ENCODE measurements at places on chromosomes 4 and X.

DNA sequence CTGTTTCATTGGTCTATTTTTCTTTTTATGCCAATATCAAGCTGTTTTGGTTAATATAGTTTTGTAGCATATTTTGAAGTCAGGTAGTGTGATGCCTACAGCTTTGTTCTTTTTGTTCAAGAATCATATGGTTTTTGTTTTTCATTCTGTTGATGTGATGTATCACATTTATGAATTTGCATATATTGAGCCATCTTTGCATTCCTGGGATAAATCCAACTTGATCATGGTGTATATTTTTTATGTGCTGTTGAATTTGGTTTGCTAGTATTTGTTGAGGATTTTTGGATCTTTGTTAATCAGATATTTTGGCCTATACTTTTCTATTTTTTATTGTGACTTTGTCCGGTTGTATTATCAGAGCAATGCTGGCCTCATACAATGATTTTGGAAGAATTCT lies 74.8 kb downstream of the GPAT3 start:
- DNase-seq, result no peak

DNA sequence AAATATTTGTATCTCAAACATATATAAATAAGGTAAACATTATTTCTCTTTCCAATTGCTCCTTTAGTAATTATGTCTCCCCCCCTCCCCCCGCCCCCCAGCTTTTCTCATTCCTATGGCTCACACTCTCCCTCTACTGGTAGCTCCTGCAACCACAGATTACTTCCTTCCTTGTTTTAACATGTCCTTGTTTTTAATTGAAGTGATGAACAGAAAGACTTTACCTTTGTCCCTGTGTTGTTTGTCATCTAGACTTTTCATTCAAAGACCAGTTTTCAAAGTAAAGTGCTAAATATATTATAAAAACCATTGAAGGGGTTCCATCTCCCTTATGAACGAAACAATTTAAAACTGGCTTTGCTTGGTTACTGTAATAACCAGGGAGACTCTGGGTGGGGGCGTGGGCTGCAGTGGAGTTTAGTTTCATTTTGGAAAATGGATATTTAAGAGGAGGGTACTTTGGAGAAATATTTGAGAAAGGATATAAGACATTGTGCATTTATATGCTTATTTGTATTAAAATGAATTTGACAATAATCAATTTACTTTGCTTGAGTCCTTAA lies 352.9 kb downstream of the RAPGEF2 start:
- DNase-seq, result no peak

DNA sequence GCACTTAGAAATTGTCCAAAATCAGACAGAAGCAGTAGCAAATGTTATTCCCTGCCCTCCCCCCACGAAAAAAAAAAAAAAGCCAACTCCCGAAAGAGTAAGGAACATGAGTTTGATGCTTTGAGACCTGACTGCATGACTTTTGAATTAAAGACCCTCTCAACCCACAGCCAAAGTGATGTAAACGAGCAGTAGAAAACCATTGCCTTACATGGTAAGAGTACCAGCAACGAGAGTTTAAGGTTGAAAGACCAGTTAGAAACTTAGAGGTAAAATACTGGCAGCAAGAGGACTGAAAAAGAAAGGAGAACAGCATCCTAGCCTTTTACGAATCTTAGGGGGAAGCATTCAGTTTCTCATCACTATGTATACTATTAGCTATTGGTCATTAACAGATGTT lies 10.0 kb upstream of the ANXA10 start:
- no peak for DNase-seq

GRCh38 chr4:137467537-137467936 lies 64.8 kb downstream of the PCDH18 start:
- DNase-seq, result no peak

DNA sequence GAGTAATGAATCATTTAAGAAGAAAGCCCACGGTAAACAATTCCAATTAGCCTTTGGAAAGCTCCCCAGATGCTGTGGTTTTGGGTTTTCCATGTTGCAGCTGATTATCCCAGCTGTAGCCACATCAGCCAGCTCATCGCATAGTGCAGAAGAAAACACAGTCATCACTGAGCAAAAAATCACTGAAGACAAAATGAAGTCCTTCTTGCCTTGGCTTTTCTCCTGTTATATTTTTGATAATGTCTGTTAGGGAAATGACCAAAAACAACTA lies 193.0 kb upstream of the C1QTNF7 start:
- DNase-seq, result no peak

DNA sequence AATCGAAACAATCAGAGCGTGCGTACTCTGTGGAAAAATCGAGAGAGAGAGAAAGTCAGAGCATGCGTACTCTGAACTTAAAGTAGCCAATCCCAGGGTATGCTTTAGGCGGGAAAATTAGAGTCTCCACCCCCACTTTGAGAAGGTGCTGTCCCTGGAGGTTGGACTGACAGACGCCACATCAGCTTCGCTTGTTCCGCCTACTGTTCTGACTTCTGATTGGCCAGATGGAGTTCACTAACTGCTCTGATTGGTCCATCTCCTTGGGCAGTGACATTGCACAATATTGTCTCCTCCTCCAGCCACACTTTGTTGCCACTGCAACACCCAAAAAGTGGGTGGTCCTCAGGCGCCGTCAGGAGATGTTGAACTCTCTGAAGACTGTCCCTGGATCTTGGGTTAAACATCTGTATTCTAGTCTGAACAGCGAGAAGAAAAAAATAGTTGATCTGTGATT lies at the start of gene SSX5:
TSS of gene SSX5 (minus strand) at position 51 of the 457 bp plus-strand sequence. CDS start 1,437 bp downstream, outside the sequence.
- no peak for DNase-seq

DNA sequence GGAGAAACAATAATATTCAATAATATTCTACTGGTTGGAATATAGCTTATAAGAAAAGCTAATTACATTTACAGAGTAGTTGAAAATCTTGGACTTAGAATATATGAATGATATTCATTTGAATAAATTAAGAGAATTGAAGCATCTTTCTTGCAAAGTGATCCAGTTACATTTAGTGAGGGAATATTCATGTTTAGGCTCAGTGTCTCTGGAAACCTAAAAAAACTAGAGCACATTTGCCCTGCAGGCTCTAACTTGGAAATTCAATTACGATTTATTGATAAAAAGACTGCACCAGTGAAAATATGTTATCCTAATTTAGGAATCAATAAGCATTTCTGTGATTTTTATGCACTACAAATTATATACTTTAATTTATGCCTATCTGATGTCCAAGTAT lies 58.3 kb upstream of the RAP1GDS1 start:
- no peak for DNase-seq

- no peak for DNase-seq
Observed at GRCh38 chr4:81360737-81361136, 111.0 kb downstream of the RASGEF1B start.

All from activated naive CD4-positive, alpha-beta T cell (primary cell).